CD4-positive, alpha-beta T cell treated with Interleukin-10 for 1 hour (primary cell): ENCODE measurements at places on chromosomes 13 and 19.

DNA sequence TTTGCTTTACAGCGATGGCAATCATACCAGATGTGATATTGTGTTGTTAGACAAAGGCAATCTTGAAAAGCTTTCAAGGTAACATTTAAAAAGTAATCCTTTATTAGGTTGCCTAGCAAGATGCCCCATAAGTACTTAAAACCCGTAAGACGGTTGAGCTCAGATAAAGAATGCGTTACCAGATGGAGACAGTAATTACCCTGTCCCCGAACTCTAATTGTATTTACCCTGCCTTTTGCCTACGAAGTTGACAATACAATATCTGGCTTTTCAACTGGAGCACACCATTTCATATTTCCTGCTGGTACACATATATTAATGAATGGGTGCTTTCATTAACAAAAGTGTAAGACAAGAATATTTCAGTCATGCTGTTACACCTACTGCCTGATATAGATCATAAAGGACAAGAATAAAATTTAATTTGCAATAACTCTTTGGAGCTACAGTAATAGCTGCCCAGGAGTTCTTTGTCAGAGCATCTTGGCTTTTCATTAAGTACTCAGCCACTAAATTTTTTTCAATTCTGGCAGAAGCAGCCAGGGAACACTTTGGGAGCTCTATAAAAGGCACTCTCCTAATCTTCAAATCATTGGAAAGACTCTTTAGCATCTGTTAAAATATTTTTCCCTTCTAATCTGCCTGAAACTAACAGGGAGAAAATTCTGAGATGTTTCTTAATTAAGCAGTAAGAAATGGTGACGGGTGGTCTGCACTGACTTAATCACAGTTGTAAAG lies 63.8 kb downstream of the DCT start:
- no peak for DNase-seq

- no peak for DNase-seq
Measured at GRCh38 chr13:91647361-91647990, 249.1 kb downstream of the GPC5 start.

GRCh38 chr19:19381007-19381926 lies 24.2 kb upstream of the GATAD2A start:
- no peak for DNase-seq

GRCh38 chr13:113182046-113182445 lies 23.6 kb downstream of the PROZ start:
- DNase-seq = no peak

DNA sequence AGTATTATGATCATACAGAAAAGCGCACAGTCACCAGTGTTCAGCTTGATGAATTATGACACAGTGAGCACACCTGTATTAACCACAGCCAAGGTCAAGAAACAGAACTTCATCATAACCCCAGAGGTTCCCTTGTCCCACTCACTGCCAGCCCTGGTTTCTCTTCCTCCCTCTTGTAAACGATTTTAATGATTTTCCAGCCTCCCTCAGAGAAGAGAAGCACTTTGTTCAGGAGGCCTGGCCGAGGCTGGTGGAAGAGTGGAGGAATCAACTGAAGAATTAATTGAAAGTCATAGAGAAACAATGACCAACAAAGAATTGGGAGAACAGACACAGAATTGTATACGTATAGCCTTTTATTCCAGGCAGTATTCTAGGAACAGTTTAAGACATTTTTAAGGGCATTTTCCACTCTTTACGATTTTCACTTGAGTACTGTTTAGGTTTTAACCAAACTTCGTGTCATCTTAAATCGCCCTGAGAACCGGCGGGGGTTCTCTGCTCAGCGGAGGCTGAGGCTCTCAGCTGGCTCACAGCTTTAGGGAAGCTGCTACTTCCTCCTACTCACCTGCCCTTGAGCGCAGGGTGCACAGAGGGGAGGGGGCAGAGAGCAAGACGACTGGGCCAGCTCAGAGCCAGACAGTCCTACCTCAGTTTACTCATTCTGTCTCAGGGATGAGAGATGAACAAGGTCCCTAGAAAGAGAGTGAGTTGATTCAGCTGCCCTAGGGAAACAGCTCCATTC lies 108.6 kb downstream of the AKAP11 start:
- no peak for DNase-seq

- DNase-seq = no peak
Measured at GRCh38 chr13:62524061-62524460, 1108.4 kb upstream of the PCDH20 start.

DNA sequence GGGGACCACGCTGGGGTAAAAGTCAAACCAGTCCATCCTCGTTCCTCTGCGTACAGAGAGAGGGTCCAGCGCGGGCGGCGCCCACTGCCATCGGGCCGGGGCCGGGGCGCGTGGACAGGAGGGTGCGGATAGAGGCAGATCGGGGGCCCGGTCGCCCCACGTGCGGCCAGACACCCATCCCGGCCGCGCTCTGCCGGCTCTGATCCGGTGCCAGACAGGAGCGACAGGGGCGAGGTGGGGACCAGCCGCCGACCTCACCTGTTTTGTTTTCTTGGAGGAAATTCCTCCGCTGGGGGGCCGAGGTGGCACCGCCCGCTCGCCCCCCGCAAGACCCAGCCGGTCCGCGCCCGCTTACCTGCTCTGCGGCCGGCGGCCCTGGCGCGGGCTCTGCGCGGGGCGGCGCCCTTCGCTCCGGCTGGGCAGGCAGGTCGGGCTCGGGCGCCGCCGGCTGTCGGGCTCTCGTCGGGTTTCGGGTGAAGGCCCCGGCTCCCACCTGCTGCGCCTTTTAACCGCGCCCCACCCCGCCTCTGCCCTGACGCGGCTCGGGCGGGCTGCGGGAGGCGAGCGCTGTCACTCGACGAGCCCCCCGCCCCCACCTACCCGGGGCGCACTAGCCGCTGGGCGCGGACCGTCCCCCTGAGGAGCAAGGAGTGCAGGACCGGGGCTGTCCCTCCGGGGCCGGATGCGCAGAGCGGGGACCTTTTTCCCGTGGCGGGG lies at the start of gene GJB6:
Gene GJB6 (minus strand): TSS at position 481 of the 717 bp plus-strand sequence. CDS start 8,839 bp downstream, outside the sequence.
- DNase-seq = peak; percentile 14

- DNase-seq = peak; percentile 50
Measured at GRCh38 chr19:17209126-17210036, 5.8 kb upstream of the USE1 start.

DNA sequence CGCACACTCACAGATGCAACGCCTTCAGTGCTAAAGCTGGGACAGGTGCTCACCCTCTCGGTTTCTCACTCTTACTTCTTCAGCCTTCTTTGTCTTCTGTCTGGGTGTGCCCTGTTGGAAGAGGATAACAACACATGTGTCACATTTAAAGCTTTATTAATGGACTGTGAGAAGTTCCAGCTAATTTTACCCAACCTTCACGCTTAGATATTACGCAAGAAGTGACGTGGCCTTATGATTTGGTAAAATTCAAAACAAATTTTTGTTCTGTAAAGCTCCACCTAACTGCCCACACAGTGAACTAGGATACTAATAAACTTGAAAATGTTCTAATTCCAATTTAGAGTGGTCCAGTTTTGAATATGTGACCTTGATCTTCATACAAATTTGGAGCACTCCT lies 66.7 kb upstream of the LRCH1 start:
- DNase-seq = no peak

DNA sequence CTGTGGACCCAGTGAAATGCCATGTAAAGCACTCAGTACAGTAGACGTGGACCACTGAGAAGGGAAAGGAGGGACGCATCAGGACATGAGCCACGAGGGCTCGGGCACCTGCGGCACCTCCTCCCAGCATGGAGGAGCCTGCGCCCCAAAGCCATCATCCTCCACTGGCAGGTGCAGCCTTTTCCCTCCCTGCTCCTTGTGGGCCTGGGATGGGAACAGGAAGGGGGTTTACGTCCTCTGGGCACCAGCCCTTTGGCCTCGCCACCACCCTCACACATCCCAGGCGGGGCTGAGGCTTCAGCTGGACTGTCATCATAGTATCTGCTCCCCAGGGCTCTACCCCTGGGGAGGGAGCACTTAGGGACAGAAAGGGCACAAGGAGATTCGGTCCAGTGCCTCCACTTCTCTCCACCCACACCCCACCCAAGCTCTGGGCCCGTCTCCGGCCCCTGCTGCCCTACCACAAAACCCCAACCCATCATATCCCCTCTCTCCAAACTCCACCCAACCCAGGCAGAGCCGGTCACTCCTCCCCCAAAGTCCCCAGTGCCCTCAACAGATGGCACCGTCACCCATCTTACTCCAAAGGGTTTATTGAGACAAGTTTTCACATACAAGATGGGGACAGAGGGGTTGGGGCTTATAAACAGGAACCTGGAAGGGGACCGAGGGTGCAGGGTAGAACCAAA lies 2.2 kb upstream of the PRKD2 start:
- DNase-seq = no peak

DNA sequence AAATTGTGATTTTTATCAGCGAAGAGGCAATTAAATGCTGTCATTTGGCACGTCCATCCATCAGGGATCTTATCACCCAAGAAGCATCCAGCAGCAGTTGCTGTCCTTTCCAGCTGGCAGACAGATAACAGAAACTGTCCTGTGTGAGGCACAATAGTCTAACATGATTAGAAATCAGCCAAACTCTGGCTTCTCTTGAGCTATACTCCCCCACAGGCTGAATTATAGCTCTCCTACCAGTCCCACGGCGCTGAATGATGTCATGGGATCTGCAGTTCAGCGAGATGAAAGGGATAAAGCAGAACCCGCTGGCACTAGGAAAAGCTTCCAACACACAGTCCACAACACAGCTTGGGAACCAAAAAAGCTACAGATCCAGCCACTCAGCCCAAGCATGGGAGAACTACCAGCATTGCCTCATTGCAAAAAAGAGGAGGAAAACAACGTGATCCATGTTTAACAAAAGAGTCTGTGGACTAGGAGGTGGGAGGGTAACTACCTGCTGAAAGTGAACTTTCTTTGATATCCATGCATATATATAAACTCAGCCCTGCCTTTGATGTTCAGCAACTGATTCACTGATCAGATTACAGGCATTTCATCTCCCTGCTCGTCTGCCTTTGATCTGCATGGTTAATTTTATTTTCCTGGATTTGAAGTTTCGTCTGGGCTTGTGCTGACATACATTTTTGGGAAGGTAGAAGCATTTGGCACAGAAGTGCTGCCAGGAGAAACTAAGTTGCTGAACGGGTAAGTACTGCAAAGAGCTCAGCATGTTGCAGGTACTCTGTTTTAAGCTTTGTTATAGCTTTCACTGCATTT lies at the start of gene TNFRSF19:
Gene TNFRSF19 (plus strand): TSS at position 314 of the 822 bp plus-strand sequence. CDS start 19,772 bp downstream, outside the sequence.
- no peak for DNase-seq

DNA sequence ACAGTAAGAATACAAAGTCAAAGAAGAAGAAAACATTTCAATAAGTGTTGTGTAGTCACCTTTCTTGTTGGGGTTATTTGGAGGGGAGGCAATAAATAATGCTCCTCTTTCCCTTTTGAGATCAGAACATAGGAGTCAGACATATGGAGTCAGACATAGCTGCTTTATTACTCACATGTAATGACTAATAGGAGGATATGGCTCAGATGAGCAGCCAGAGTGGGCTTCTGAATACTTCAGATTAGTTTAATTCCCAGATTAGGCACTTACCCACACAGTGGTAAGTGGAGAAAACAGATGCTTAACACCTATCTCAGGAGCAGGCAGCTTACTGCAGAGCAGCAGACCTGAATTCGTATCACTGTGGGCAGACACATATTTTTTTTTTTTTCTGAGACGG lies 31.7 kb upstream of the C1QTNF9B start:
- DNase-seq = no peak

GRCh38 chr13:31996601-31997000 lies 35.0 kb upstream of the FRY start:
- DNase-seq = no peak

- DNase-seq = no peak
Measured at GRCh38 chr19:35696835-35697234, 7.5 kb upstream of the ZBTB32 start.

GRCh38 chr19:15641901-15642491 lies 1.3 kb downstream of the CYP4F3 start:
- DNase-seq = no peak

GRCh38 chr13:48975101-48975855 lies 434 bp upstream of the FNDC3A start:
- peak; percentile 61 for DNase-seq

DNA sequence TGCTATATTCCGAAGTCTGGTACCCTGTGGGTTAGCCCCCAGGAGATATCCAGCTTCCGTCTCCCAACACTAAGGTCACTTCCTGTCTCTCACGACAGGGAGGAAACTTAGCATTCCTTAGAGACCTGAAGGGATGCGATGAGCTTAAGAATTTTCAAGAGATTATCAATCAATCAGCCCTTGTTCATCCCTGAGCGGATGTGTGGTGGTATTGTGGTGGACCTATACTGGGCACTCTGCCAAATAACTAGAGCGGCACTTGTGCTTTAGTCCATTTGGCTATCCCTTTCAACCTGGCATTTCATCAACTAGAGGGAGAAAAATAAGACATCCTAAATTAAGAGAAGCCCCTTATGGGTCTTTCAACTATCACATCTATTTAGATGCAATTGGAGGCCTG lies 30.9 kb upstream of the ZNF562 start:
- DNase-seq = no peak

- DNase-seq = no peak
Measured at GRCh38 chr13:75932636-75933035, 296.5 kb downstream of the LMO7 start.

DNA sequence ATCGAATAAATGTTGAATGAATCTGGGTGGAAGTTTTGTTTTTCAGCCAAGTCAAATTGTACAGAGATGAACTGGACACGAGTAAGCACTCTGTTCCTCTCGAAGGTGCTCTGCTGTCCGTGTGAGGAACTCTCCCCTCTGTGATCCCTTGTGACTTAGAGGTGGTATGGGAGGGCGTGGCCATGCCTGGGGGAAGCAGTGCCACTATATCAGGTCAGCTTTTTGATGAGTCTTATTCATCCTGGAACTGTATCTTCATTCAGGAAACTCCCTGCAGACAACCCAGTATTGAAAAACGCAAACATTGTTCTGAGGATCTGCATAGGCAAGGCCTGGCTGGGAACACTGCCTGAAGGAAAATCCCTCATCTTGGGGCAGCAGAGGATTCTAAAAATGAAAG lies 45.7 kb upstream of the FLT1 start:
- no peak for DNase-seq

DNA sequence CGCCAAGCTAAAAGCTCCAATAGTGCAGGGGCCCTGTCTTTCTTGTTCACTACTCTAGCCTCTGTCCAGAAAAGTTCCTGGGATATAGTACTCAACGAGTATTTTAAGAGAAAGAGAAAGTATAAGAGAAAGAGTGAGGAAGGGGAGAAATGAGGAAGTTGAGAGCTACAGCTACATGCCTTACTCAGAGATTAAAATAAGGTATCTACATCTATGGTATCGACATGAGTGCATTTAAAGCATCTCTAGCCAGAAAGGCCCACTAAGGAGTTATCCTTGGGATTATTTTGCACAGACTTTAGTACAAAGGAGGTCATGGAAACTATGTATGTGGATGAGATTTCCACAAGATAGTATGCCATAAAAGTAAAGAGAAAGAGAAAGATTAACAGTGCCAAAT lies 28.5 kb downstream of the MYCBP2 start:
- DNase-seq = no peak

GRCh38 chr13:74129500-74130191 lies 4.6 kb downstream of the KLF12 start:
- DNase-seq = peak; percentile 65

DNA sequence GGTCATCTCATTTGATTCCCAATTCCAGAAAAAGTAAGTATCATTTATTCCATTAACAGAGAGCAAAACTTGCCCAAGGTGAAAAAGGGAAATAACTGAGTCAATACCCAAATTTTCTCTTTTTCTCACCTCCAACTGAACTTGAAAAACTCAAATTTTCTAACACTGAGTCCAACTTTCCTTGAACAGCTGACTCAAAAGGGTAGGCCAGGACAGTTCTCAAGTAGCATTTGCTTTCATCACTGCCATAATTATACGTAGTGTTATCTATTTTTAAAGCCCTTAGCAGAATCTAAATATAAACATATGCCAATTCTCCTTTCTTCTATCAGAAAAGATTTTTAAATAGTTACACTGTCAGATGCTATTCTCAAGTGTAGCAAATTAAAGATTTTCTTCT lies 3.5 kb downstream of the N4BP2L2 start:
- DNase-seq = no peak
